CD4-positive, CD25-positive, alpha-beta regulatory T cell (primary cell): ENCODE measurements at places on chromosomes 3 and 15. TPM values are rescaled to one million over a fixed set of nuclear protein-coding genes. Genes with fewer than 3 reads are reported as not detected.

The GPR160 gene
- total RNA-seq: 0.37 TPM

The SLC22A14 gene
- total RNA-seq: not detected

The FEZF2 gene
- not detected for total RNA-seq

The EHHADH gene
- 0.30 TPM for total RNA-seq

The ALAS1 gene
- total RNA-seq: 17.1 TPM

The FMN1 gene
- total RNA-seq: 8.9 TPM

The BFSP2 gene
- total RNA-seq: 6.6 TPM

- H3K36me3 ChIP-seq: peaks cover 15% of the 10 kb centered on the region
- peak overlapping the region; percentile 76 for H3K27ac ChIP-seq
- peaks cover 40% of the 10 kb centered on the region for H3K4me1 ChIP-seq
Measured at GRCh38 chr15:63231206-63231605, 41.8 kb downstream of the RAB8B start.

GRCh38 chr3:134903837-134904236 lies 108.8 kb downstream of the EPHB1 start:
- peaks cover 8% of the 10 kb centered on the region for H3K4me1 ChIP-seq
- H3K27ac ChIP-seq: no peak overlapping the region
- DNase-seq: no peak
- no peaks in the 10 kb centered on the region for H3K27me3 ChIP-seq

DNA sequence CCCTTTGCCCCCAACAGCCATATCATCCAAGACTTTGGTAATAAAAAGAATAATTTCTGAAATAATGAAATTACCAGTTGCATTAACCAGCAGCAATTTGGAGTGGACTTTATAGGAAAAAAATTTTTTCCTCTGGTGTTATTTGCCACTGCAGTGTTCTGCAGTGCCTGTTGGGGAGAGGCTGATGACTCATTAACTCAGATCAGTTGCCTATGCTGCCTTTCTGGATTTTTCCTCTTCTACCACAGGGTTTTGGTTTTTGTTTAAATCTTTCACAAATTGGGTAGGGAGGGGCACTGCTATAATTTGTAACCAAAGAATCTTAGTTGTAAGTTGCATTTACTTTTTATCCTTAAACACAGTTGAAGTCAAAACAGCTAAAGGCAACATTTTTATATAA lies 22.7 kb downstream of the ATP6V1A start:
- H3K27me3 ChIP-seq: no peaks in the 10 kb centered on the region
- H3K4me3 ChIP-seq: no peak overlapping the region
- peak; percentile 6 for DNase-seq
- no peaks in the 10 kb centered on the region for H3K36me3 ChIP-seq
- H3K27ac ChIP-seq: no peak overlapping the region

DNA sequence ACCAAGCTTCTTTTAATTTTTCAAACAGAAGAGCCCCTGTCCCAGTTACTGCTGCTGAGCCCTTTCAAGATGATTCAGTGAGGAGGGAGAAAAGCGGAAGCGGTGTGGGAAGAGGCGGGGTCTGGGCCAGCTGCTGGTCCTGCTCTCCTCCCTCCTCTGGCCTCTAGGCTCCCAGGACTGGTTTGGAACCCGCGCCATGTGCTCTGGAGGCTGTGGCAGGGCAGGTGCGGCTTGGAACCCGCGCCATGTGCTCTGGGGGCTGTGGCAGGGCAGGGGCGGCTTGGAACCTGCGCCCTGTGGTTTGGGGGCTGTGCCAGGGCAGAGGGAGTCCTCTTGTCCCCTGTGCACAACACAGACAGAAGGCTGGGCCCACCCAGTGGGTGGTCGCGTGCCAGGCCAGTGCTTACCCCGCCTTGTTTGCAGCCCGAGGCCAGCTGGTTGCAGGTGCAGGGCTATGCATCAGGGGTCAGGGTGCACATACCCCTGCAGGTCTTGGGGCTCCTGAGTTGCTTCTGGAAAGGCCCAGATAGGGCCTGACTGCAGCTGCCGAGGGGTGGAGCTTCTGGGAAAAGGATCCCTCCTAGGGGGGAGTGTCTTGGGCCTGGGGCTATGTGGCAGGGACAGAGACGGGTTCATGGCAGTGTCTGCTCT lies 12.2 kb downstream of the ALG1L2 start:
- H3K36me3 ChIP-seq: no peaks in the 10 kb centered on the region
- DNase-seq: peak; percentile 66
- H3K27me3 ChIP-seq: no peaks in the 10 kb centered on the region
- peaks cover 12% of the 10 kb centered on the region for H3K4me1 ChIP-seq
- no peak overlapping the region for H3K4me3 ChIP-seq

DNA sequence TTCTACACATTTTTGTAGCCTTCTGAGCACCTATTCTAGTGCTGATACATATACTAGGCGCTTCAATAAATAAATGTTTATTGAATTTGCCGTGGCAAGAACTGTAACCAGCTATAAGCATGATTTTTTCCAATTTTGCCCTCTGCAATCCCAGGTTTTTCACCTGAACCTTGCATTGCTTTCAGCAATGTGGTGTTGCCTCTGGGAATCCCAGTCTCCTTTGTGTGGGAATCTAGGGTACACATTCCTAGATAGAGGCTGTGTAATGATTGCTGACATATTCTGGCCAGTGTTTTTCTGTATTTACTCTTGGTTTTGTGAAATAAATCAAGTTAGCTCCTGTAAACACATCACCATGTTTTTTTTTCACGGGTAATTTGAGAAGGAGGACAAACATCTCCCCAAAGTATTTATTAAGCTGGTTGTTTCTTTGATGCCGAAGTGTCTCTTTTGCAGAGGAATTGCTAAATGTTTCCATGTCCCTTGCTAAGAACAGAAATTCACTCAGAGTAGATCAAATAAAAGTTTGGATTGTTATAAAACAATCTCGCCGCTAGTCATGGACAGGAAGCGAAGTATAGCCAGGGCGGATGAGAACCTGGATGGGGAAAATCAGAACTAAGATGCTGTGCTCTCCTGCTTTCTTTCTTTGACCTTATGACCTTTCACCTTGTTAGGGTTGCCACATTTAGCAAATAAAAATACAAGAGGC lies 1.2 kb downstream of the CFAP91 start:
- H3K27me3 ChIP-seq: no peaks in the 10 kb centered on the region
- H3K36me3 ChIP-seq: no peaks in the 10 kb centered on the region
- no peak for DNase-seq
- H3K4me1 ChIP-seq: peaks cover 18% of the 10 kb centered on the region

- DNase-seq: no peak
- no peaks in the 10 kb centered on the region for H3K27me3 ChIP-seq
- no peaks in the 10 kb centered on the region for H3K36me3 ChIP-seq
- H3K27ac ChIP-seq: no peak overlapping the region
Measured at GRCh38 chr3:178042376-178042775, 493.9 kb upstream of the KCNMB2 start.

GRCh38 chr3:36988356-36988755 lies 4.6 kb downstream of the EPM2AIP1 start:
- H3K36me3 ChIP-seq: peaks cover 41% of the 10 kb centered on the region
- DNase-seq: peak; percentile 48
- peaks cover 51% of the 10 kb centered on the region for H3K4me1 ChIP-seq

DNA sequence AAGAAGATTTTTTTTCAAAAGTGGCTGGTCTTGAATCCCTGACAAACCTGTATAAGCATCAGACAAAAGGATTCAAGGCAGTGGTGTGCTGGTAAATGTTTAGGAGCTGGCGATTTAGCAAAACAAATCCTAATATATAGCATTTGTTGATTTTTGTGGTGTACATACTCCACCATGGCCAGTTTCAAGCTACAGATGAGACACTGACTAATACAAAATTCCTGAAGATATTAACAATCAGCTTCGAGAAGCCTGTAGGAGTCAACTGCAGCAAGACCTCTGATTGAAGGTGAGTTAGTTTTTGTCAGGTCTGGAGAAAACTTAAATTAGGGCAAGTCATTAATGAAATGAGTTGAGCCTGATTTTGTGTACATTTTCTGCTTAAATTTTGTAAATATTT lies 6.7 kb downstream of the STRIT1 start:
- no peaks in the 10 kb centered on the region for H3K27me3 ChIP-seq
- no peak overlapping the region for H3K27ac ChIP-seq

GRCh38 chr3:16606398-16606797 lies 1.2 kb upstream of the DAZL start:
- H3K27ac ChIP-seq: no peak overlapping the region
- no peak for DNase-seq
- H3K27me3 ChIP-seq: peaks cover 15% of the 10 kb centered on the region
- no peak overlapping the region for H3K4me3 ChIP-seq

DNA sequence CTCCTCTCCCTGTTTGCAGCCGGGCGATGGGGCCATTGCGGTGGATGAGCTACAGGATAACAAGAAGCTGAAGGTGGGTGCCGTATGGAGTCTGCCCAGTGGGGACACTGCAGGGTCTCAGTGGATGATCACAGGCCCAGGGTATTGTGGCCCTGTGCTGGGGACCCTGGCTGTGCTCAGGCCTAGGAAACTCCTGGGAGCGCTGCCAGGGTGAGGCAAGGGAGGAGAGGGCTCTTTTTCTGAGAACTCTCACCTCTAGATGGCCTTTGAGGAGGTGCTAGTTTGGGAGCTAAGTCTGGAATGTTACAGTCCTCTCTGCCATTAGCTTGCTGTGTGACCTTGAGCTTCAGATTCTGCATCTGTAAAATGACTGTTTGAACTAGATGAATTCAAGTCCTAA lies 16.4 kb downstream of the SLC24A1 start:
- H3K27ac ChIP-seq: no peak overlapping the region
- H3K4me1 ChIP-seq: no peaks in the 10 kb centered on the region
- H3K36me3 ChIP-seq: no peaks in the 10 kb centered on the region
- H3K27me3 ChIP-seq: no peaks in the 10 kb centered on the region

DNA sequence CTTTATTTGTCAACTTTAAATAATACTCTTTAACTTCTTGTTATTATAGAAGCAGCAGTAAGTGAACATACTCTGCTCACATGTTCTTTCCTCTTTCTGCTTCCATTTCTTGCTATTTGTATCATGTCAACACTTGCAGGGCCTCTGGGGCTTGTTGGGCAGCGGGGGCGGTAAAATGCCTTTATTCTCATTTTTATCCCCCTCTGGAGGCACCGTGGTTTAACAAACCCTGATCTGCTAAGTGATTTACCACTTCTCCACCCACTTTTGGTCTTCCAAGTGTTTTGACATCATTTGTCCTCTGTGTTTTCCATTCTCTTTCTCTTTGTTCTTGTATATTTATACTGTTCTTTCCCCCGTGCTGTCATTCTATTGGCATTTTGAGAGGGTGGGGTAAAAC lies 33.9 kb downstream of the SCN10A start:
- no peaks in the 10 kb centered on the region for H3K4me1 ChIP-seq
- H3K27ac ChIP-seq: no peak overlapping the region
- no peaks in the 10 kb centered on the region for H3K36me3 ChIP-seq
- H3K27me3 ChIP-seq: no peaks in the 10 kb centered on the region
- no peak for DNase-seq
- no peak overlapping the region for H3K4me3 ChIP-seq

GRCh38 chr15:96648866-96649265 lies 318.4 kb downstream of the NR2F2 start:
- H3K27ac ChIP-seq: no peak overlapping the region
- DNase-seq: no peak
- H3K4me3 ChIP-seq: no peak overlapping the region
- no peaks in the 10 kb centered on the region for H3K4me1 ChIP-seq

- H3K4me1 ChIP-seq: no peaks in the 10 kb centered on the region
- H3K27ac ChIP-seq: no peak overlapping the region
- peaks cover 5% of the 10 kb centered on the region for H3K27me3 ChIP-seq
Measured at GRCh38 chr3:134347551-134347950, 26.7 kb downstream of the AMOTL2 start.

- no peaks in the 10 kb centered on the region for H3K27me3 ChIP-seq
- H3K36me3 ChIP-seq: no peaks in the 10 kb centered on the region
- peaks cover 12% of the 10 kb centered on the region for H3K4me1 ChIP-seq
- DNase-seq: no peak
Measured at GRCh38 chr3:153209596-153209995, 47.6 kb downstream of the RAP2B start.

DNA sequence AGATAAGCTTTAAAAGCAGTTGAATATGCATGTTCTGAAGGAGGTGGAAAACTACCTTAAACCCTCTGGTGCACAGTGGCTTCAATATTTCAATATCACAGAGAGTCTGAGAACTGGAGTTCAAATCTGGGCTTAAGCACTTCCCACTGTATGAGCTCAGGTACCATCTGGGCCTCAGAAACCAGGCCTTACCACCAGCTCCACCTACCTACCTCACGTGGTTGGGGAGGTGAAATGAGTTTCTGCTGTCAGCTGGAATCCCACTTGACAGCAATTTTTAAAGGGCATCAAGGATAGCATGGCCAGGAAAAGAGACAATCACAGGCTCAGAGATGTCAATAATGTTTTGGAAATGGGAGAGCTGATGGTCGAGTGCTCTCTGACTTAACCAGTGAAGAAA lies 5.0 kb downstream of the CHCHD4 start:
- peaks cover 26% of the 10 kb centered on the region for H3K36me3 ChIP-seq
- no peak overlapping the region for H3K4me3 ChIP-seq
- no peak overlapping the region for H3K27ac ChIP-seq
- DNase-seq: no peak

DNA sequence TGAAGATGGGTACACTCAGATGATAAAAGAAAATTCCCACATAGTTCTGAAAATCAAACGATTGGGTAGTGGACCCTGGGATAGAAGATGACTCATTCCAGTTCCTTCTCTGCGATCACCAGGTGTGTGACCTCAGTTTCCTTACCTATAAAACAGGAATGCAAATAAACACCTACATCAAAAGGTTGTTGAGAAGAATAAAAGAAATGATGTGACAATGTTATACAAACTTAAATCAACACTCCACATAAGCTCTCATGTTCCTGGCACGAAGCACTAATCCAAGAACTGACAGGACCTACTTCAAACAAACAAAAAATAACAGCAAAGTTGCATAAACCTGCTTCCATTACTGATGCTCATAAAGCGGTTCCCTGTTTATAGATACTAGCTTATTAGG lies 69.2 kb downstream of the RORA start:
- H3K27ac ChIP-seq: no peak overlapping the region
- H3K4me1 ChIP-seq: no peaks in the 10 kb centered on the region
- no peak overlapping the region for H3K4me3 ChIP-seq
- H3K36me3 ChIP-seq: no peaks in the 10 kb centered on the region
- peaks cover 21% of the 10 kb centered on the region for H3K27me3 ChIP-seq

DNA sequence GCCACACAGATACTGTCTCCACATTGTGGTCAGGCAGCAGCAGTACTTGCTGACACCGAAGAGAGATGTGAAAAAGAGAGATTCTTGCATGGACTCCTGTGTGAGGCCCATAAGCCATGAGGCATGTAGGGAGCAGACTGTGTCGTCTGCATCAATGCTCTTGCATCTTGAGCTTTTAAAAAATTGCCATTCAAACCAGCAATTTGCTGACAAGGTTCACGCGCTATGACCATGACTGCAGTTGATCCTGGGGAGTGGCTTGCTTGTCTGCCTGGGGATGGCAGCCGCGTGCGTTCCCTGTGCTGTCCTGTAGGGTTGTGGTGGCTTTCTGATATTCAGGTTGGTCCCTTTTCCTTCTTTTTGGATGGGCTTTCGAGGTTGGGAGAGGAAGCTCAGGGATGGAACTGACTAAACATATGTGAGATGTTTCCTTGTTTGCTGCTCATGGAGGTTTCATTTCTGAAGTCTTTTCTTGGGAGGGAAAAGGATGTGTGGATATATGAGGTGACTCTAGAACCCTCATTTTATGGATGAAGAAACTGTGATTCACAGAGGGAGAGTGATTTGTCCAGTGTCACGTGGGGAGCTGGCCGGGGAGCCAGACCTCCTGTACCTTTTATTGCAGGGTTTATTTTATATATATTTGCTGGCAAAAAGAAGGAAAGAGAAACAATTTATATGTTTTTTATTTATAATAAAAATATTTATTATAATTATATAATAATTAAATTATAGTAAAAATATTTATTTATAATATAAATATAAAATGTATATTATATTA lies 48.6 kb downstream of the LPP start:
- no peaks in the 10 kb centered on the region for H3K27me3 ChIP-seq
- no peaks in the 10 kb centered on the region for H3K4me1 ChIP-seq
- H3K36me3 ChIP-seq: no peaks in the 10 kb centered on the region
- no peak overlapping the region for H3K4me3 ChIP-seq
- no peak overlapping the region for H3K27ac ChIP-seq
- no peak for DNase-seq
